ENCODE measurements at places on chromosomes 5 and 9. TPM values are rescaled to one million over a fixed set of nuclear protein-coding genes. Genes with fewer than 3 reads are reported as not detected.

Gene FRMD3
- 20.9 TPM for polyA plus RNA-seq

Gene SCGB3A2
- 0.73 TPM for polyA plus RNA-seq

Gene KLHL3
- 25.4 TPM for polyA plus RNA-seq

Gene TMEM174
- 20.1 TPM for polyA plus RNA-seq

Gene HDHD3
- polyA plus RNA-seq = 39.7 TPM

Gene ORM2
- polyA plus RNA-seq = not detected

Gene BNC2
- 10.3 TPM for polyA plus RNA-seq

Gene NR5A1
- not detected for polyA plus RNA-seq

Gene HARS1
- polyA plus RNA-seq = 83.4 TPM

Gene OXCT1
- polyA plus RNA-seq = 65.2 TPM

Measured in left kidney (tissue), 8 donors.